ENCODE measurements at places on chromosomes 5 and 9. TPM values are rescaled to one million over a fixed set of nuclear protein-coding genes. Genes with fewer than 3 reads are reported as not detected.

GRCh38 chr5:31148959-31149475 lies 44.5 kb upstream of the CDH6 start:
- DNase-seq = no peak

- DNase-seq = no peak
Observed at GRCh38 chr5:121027636-121028035, 563.5 kb downstream of the PRR16 start.

DNA sequence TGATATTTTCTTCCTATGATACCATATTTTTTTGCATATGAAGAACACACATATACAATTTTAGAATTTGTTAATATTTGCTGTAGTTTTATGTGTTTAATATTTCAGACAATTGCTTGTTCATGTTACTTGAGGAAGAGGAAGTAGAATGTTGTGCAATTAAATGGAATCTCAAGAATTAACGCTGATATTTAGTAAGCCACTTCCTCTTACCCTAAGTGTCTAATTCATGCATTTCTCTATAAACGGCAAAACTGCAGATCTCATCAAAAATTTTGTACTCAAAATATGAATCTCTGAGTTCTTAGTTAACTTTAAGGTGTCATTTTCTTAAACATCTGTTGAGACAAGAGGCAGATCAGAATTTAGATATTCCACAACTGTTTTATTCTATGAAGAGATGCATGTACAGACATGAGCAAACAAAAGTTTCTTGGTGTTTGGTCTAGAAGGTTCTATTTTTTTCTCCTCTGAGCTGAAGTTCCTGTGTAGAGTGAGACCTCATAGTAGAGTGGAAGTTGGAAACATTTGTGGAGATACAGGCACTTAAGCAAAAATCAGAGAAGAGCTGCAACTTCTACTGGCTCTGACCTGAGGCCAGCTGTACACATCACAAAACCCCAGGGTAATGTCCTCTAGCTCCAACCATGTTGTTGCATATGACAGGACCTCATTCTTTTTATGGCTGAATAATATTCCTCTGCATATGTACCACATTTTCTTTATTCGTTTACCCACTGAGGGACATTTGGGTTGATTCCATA lies 16.6 kb upstream of the TGFBI start:
- no peak for DNase-seq

DNA sequence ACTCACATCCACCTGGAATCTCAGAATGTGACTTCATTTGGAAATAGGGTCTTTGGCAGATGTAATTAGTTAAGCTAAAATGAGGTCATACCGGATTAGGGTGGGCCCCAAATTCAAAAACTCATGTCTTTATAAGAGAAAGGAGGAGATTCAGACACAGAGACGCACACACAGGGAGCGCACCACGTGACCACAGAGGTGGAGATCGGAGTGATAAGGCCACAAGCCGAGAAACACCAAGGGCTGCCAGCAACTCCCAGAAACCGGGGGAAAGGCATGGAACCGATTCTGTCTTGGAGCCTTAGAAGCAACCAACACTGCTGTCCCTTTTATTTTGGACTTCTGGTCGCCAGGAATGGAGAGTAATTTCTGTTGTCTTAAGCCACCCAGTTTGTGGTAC lies 31.8 kb upstream of the LMX1B start:
- DNase-seq = no peak

DNA sequence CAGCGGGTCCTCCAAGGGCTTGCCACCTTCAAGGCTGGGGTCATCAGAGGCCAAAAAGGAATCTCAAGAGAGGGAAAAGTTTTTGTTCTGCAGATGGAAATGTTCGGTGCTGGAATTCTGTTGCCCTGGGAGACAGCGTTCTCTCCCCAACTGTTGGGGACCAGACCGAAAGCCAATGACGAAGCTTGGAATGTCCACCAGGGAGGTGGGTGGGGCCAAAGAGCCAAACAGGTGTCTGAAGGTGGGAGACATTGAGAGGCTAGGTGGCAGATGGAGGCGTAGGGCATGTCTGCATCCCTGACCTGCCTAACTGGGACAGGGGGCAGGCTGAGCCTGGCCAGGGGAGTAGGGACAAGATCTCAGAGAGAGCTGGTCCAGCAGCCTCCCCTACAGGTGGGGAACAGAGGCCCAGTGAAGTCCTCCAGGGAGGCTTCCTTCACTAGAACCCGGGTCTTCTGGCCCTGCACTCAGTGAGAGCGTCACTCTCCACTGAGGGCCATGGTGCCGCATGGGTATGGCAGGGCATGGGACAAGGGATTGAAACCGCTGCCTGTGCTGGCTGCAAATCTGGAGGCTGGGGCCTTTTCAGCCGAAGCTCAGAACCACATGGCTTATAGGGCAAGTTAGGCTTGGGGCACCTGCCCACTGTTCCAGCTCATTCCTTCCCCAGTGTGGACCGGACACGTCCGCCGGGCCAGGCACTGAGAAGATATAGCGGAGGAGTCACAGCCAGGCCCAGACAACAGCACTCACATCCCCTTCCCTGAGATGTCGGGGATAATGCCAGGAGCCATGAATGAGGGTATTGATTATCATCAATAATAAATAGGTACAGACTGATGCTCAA lies 5.0 kb upstream of the FAM78A start:
- no peak for DNase-seq

GRCh38 chr9:69121155-69122081 lies 52.7 kb upstream of the TJP2 start:
- no peak for DNase-seq

DNA sequence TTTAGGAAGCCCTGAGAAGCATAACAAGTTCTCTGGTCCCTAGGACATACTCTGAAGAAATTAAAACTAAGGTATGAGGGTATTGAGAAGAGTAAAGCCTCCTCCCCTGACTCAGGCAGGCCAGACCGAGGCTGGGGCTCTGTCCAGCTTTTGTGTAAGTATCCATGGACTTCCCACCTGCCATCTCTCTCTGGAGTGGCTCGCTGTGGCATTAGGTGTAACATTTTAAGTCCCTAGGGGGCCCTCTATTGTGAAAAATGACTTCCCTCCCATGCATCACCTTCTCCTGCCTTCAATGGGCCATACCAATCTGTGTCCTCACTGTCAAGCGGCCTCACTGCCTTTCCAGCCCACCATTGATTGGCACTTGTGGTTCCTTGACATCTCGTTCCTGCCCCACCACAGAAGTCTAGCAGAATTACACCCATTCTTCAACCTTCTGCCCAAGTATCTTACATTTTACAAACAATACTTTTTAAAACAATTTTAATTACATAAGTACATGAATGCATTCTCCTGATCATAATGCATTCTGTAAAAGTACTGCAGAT lies 205.5 kb downstream of the SLIT3 start:
- no peak for DNase-seq

GRCh38 chr9:70218767-70219166 lies 40.0 kb upstream of the SMC5 start:
- no peak for DNase-seq

GRCh38 chr9:83041771-83042170 lies 21.2 kb downstream of the RASEF start:
- no peak for DNase-seq

GRCh38 chr9:103902263-103902662 lies 191.8 kb upstream of the SMC2 start:
- DNase-seq = no peak

DNA sequence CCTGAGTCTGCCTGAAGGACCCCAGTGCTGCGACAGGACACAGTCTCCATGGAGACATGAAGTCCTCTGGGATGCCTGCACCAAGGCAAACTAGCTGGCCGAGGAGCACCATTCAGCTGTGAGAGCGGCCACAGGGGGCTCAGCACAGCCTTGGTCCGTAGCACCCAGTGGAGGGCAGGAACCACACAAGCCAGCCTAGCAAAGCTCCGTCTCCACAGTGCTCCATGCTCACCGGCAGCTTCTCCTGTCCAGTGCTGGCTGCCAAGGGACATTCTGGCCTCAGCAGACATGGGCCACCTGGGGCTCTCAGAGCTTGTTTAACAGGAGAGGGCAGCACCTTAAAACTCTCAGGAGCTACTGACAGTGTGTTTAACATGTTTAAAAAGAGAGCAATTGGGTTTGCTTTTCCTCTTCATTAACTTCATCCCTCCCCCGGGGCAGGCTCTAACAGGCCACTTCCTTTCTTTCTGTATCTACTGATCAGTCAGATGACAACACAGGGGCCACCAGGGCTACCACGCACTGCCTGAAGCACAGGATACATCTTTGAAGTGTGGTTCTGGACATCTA lies 57.0 kb downstream of the SECISBP2 start:
- no peak for DNase-seq

- DNase-seq = no peak
Observed at GRCh38 chr5:118723021-118723338, 265.4 kb downstream of the DTWD2 start.

DNA sequence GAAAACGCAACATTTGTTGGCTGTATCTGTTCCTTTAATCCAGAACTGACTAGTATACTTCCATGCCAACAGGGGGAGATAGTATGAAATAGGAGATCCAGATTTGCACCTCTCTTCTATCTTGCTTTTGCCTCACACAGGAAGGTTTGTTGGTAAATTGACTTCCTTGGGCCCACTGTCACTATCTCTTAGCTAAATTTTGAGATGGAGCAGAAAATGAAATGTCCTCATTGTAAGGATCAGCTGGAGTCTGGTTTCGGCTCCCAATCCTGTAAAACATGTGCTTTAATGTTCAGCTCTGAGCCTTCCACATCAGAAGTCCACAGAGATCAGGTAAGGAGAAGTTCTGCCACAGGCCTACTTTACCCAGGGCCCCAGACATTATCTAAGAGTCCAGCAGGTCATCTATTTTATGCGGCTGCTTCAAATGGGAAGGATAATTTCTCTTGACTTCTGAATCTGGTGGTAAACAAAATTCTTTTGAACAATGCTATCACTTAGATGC lies 176.8 kb downstream of the FER start:
- no peak for DNase-seq

DNA sequence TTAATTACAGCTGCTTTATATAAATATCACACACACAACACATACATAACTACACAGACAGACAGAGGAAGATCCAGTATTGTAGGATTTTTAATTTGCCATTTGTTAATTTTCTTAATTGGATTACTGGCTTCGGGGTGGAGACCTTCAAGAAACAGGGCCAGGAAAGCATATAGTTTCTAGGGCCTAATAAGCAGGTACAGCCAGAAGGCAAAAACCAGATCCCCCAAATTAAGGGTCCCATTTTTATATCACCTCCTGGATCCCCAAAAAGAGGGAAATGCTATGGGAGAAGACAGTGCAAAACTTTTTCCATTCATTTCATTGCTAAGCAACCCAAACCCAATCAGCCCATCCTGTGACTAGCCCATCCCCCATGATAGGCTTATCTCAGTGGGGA lies 373.3 kb upstream of the FAM174A start:
- DNase-seq = no peak

LVRN gene
- 1.7 TPM for total RNA-seq

ANKRD20A1 gene
- total RNA-seq = 18.2 TPM
